Activated T-cell treated with anti-CD3 and anti-CD28 coated beads, Interleukin-2, amount 50 U/mL, for 72 hours (primary cell): ENCODE measurements at places on chromosomes 4 and X.

DNA sequence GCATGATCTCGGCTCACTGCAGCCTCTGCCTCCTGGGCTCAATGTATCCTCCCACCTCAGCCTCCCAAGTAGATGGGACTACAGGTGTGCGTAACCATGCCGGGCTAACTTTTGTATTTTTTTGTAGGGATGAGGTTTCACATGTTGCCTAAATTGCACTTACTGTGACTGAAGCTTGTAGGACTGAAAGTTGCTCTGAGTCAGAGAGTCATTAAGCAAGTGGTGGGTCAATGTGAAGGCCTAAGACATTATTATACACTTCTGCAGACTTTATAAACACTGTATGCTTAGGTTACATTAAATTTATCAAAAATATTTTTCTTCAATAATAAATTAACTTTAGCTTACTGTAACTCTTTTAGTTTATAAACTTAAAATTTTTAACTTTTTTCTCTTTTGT is 170.2 kb downstream of the FAT4 start:
- no peak for DNase-seq

GRCh38 chr4:4859799-4860599 is 534 bp downstream of the MSX1 start:
- DNase-seq: no peak

GRCh38 chr4:94676970-94677369 is 80.8 kb upstream of the BMPR1B start:
- DNase-seq: no peak

DNA sequence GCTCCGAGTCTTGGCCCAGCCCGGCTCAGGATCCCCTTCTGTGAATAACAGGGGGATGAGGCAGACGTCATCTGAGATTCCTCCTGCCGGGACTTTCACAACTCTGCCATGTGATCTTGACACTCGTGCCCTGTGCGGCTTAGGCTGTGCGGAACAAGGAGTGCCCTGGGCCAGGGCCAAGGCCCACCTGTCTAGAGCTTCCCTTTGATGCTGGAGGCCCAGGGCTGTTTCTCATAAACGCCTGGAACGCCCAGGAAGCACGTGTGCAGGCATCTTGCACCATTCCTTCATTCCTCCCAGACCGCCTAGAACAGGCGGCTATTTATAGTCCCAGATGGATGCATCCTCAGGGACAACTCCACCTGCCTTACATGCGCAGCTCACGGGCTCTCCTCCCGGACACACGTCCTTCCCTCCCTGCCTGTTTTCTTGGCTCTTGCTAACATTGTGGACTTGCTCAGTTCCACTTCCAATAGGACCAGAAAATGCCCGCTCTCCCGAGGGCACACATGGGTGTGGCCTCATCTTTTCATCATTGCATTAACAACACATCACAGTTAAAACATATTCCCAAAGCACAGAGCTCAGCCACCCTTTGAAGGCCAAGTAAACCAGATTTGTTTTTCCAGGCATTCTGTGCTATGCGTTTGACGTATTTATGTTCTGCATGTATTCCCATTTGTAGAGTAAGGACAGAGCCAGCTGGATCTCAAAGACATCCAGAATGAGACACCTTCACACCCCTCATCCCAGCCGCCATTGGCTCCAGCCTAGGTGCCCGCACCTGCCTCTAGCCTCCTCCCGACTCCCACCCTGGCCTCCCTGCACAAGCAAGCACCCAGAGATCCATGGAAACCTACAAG is 57.2 kb downstream of the ABLIM2 start:
- DNase-seq: no peak

GRCh38 chrX:68599256-68600152 is 48.0 kb upstream of the STARD8 start:
- no peak for DNase-seq

DNA sequence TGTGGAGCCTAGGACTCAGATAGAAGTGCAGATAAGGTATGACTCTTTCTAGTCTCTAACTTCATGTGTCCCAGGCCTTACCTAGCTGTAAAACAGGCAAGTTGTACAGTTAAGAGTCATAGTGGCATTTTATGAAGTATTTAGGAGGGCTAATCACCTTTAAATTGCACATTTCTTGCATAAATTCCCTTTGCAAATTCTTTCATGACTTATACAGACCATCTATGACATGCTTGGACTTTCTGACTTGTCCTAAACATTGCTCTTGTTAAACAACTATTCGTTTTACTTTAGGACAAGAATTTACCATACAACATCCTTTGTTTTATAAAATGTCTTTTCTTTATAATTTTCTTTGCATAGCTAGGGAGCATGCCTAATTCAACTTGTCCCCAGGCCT is 7.8 kb upstream of the RRAGB start:
- no peak for DNase-seq

DNA sequence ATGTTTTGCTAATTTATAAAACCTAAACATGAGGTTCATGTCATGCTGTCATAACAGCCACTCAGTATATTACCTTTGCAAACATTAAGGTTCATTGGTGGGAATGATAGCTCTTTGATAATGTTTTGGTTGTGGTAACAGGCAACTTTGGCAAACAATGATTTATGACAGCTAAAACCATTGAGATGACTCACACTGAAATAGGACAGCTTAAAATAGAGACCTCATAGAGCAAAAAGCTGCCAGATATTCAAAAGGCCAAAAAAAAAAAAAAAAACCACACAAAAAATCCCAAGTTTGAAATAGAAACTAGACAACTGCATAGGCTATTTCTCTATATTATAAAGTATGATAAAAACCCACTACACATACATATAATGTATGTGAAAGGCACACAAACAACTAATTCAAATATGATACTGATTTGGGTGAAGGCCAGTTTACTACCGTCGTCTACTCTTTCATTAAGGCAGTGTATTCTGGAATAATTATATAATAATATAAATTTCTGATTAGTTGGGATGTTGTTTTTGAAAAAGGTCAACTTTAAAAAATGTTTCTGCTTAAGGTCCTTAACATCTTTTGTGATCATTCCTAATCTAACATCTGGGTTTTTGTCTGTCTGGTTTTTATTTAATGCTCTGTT is 646.0 kb upstream of the PITX2 start:
- DNase-seq: no peak

- DNase-seq: no peak
These were observed 22.2 kb downstream of the RBPJ start for GRCh38 chr4:26343038-26343398.

DNA sequence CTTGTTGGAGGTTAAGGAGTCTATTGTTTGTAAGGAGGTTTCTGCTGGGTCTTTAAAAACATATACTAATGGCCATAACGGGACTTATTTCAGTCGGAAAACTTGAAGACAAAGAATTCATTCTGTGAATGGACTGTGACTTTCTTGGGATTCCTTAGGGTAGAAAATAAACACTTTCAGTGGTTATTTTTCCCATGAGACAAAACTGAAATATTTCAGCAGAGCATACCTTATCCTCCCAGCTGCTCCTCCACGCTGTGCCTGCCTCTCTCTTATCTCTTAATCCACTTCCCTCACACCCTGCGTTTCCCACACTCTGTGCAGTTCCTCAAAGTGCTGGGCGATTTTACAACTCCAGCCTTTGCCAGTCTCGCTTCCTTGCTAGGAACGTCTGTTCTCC is 47.1 kb upstream of the SORBS2 start:
- no peak for DNase-seq

GRCh38 chr4:152187693-152188092 is 348.2 kb downstream of the FBXW7 start:
- DNase-seq: no peak

DNA sequence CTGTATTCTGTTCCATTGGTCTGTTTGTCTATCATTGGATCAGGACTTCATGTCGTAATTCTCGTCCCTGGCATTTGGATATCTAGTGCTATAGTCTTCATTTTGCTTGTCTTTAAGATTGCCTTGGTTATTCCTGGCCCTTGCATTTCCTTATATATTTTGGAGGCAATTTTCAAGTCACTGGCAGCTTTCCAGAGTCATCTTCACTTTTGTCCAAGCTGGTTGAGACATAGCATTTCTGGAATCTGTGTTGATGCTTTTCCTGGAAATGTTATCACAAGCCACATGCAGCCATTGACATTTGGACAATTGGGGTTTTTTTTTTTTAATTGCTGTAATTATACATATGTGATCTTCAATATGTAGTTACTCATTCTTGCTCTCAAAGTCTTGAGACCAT is 45.2 kb upstream of the HGFAC start:
- no peak for DNase-seq

DNA sequence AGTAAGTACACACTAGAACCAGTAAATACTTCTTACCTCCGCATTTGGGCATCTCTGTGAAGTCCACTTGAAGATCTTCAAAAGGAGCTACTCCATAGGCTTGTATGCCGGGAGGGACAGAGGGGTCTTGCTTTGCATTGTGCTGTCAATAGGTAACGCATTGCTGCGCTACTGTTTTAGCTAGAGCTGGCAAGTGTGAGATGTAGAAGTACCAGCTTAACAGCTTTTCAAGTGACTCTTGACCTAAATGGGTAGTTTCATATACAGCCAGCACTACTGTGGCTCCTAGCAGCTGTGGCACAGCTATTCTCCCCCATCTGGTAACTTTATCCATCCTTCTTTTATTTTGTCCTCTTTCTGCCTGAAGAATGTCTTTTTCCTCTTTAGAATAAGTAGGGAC is 205.3 kb upstream of the KLF8 start:
- DNase-seq: no peak

- no peak for DNase-seq
These were observed 53.9 kb upstream of the HEPH start for GRCh38 chrX:66110112-66110511.

GRCh38 chrX:139759637-139760036 is 51.7 kb upstream of the MCF2 start:
- no peak for DNase-seq

- DNase-seq: no peak
These were observed 17.2 kb upstream of the COL25A1 start for GRCh38 chr4:109319684-109320083.

DNA sequence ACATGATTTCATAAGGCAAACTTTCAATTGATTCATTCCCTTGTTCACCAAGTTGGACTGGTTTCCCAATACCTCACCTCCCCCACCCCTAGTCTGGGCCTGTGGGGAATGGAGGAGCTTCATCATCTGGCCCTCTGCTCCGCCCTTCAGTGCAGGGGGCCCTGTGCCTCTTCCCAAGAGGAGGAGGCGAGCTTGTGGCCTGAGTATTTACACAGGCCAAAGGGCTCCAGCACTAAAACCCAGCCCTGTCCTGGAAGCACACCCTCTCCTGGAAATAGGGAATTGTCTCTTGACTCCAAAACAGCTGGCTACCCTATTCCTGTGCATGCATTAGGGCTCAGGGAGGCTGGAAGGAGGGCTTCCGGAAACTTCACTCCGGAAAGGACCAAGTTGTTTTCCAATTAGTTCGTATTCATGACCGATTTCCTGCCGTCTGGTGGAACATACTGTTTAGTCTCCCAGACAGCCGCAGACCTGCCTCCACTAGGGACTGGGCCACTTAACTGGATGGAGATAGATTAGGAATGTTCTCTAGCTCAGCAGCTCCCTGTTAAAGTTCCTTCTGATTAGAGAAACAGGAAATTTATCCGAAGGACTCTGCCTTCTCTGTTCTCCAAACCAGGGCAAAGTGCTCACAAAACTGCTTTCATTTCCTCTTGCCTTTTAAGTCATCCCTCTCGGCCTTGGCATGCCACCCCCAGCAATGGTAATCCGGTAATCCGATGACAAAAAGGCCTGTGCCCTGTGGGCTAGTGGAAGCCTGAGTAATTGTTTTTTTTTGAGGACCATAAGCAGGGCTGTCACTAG is 5.8 kb downstream of the SRPX2 start:
- no peak for DNase-seq

- DNase-seq: no peak
These were observed 612.2 kb downstream of the IQCM start for GRCh38 chr4:149203256-149204001.

- DNase-seq: no peak
These were observed 196.7 kb downstream of the ZNF330 start for GRCh38 chr4:141417387-141417786.

DNA sequence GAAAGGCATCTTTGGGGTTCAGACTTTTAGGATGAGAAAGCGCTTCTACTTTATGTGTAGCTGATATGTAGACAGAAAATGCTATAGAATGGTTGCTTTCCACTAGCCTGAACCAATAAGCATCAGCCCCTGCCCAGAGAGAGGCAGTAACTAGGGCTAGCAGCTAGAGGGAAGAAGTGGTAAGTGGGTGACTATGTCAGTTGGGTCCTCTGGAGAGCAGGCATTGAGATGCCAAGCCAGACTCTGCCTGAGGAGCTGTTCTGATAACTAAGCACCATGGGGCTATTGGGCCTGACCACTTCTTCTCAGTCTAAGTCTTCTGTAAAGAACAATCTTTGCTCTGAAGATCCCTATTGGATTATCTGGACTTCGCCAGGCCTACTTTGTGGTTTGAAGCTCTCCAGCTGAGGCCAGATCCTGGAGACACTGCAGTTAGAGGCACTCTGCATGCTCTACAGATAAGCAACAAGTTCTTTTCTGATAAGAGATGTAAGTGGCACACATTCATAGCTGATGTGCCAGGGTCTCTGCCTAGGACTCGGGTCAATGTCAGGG is 146.1 kb downstream of the RBM46 start:
- no peak for DNase-seq

DNA sequence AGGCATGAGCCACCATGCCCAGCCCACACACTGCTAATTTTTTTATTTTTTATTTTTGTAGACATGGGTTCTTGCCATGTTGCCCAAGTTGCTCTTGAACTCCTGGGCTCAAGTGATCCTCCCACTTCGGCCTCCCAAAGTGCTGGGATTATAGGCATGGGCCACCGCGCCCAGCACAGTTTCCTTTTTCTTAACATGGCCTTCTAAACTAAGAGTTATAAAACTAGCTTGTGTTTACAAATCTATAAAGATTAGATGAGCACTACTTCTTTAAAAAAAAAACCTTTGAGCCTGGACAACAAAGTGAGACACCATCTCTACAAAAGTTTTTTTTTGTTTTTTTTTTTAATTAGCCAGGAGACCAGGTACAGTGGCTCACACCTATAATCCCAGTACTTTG is 10.7 kb downstream of the GRSF1 start:
- DNase-seq: no peak

- no peak for DNase-seq
These were observed 100.0 kb downstream of the ATP11C start for GRCh38 chrX:139832718-139833309.

- no peak for DNase-seq
These were observed 75.3 kb downstream of the METTL14 start for GRCh38 chr4:118760493-118760892.

- no peak for DNase-seq
These were observed 237.4 kb downstream of the STIM2 start for GRCh38 chr4:27098034-27098433.

GRCh38 chrX:142831961-142832530 is 193.7 kb upstream of the SPANXN4 start:
- no peak for DNase-seq

DNA sequence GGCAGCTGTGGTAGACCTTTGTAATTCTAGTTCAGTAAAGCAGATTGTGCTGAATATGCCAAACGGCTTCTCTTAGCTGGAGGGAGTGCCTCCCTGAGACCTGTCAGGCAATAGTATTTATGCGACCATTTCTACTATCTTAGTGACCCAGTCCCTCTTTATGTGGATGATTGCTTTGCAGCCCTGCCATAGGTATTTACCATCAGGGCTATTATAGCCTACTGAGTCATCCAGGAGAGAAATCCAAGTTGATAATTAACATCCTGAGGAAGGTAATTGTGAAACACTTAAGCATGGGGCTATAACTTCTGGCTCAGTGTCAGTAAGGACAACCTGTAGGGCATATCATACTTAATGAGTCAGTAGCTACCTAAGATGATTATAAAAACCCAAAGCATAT is 103.9 kb upstream of the MAOA start:
- no peak for DNase-seq
